ENCODE measurements at places on chromosomes 2 and 18.

- no peak for DNase-seq
Measured at GRCh38 chr2:75476761-75477160, 84.0 kb downstream of the EVA1A start.

GRCh38 chr2:175853616-175853890 is 148.5 kb downstream of the LNPK start:
- DNase-seq, result no peak

GRCh38 chr2:222293660-222294630 is 4.9 kb downstream of the PAX3 start:
- no peak for DNase-seq

DNA sequence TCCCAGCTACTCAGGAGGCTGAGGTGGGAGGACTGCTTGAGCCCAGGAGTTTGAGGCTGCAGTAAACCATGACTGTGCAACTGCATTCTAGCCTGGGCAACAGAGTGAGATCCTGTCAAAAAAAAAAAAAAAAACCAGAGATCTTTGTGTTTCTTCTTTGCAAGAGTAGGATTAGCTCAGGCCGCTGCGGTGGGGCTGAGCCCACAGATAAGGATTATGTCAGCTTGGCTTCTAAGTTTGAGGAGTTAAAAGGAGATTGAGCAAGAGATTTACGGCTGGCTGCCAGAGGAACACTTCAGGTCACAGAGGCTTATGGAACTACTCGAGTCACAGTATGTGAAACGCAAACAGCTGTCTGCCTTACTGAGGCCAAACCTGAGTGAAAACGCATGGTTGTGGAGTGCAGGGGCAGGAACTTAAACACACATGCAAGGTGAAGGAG is 146.7 kb upstream of the L3MBTL4 start:
- no peak for DNase-seq

DNA sequence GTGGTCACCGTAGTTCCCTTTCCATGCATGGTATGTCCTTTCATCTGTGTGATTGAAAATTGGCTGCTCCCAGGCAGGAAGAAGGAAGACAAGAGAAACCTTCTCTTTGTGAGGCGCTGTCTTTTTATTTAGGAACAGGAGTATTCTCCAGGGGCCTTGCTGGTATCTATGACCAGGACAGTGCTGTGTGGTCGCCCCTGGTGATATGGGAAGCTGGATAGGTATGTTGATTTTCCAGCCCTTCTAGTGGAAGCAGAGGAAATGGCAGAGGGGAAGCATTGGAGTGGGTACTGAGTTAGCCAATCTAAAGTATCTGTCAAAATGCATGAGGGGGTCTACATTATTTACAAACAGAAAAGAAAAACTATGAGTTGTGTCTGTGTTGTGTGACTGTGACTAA is 226.6 kb downstream of the MTX2 start:
- no peak for DNase-seq

GRCh38 chr2:88199912-88200682 is 30.0 kb downstream of the THNSL2 start:
- peak; percentile 14 for DNase-seq
